ENCODE measurements at places on chromosomes 13 and 19. TPM values are rescaled to one million over a fixed set of nuclear protein-coding genes. Genes with fewer than 3 reads are reported as not detected.

Gene MYH14
- total RNA-seq = not detected

Gene IGFL3
- not detected for total RNA-seq

Gene SOX1
- not detected for total RNA-seq

Gene TEX101
- total RNA-seq = not detected

DNA sequence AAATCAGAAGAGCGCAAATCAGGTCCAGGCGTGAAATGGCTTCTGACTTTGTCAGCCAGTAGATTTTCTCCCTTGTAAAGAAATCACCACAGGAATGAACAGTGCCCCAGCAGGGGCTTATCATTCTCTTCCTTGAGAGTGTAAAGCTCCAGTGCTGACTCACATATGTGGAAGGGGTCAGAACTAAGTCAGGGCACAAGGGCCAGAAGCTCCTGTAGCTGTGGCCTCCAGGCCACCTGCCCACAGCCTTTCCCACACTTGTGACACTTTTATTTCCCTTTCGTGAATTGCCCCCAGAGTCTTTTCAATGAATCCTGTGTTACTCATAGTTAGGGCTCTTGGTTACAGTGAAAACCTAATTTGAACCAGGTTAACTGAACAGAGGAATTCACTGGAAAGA is 99.6 kb downstream of the SUCLA2 start:
- H3K27ac ChIP-seq = no peak overlapping the region
- peaks cover 23% of the 10 kb centered on the region for H3K36me3 ChIP-seq
- no peaks in the 10 kb centered on the region for H3K27me3 ChIP-seq
- no peak overlapping the region for H3K4me3 ChIP-seq
- no peak for DNase-seq

DNA sequence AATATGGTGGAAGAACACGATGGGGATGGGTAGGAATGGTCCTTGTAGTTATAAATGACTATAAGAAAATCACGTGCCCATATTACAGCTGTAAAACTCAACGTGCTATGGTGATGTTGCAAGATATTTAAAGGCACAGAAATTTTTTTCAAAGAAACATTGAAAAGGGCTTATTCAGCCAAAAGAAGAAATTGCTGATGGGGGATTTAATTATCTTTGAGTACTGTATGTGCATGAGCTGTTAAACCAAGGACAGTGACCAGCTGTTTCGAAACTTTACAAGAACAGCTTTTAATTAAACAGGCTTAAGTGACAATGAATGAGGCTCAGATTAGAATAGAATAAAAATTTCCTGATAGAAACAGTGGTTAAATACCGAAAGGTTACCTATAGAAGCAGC is 339.0 kb downstream of the HS6ST3 start:
- no peak overlapping the region for H3K4me3 ChIP-seq
- H3K4me1 ChIP-seq = no peaks in the 10 kb centered on the region
- no peak for DNase-seq
- no peaks in the 10 kb centered on the region for H3K36me3 ChIP-seq
- no peaks in the 10 kb centered on the region for H3K27me3 ChIP-seq

Data from activated B cell treated with CpG ODN at 0.5 μM for 24 hours (primary cell).